ENCODE measurements at places on chromosomes 2 and 18.
A peak's percentile ranks its signal among the peaks of the same experiment; 100 is the strongest.

GRCh38 chr2:236577481-236578410, 8.1 kb downstream of the ACKR3 start:
- no peak overlapping the region for H3K27ac ChIP-seq
- no peak overlapping the region for H3K4me3 ChIP-seq
- H3K36me3 ChIP-seq: peaks cover 14% of the 10 kb centered on the region
- no peaks in the 10 kb centered on the region for H3K27me3 ChIP-seq

DNA sequence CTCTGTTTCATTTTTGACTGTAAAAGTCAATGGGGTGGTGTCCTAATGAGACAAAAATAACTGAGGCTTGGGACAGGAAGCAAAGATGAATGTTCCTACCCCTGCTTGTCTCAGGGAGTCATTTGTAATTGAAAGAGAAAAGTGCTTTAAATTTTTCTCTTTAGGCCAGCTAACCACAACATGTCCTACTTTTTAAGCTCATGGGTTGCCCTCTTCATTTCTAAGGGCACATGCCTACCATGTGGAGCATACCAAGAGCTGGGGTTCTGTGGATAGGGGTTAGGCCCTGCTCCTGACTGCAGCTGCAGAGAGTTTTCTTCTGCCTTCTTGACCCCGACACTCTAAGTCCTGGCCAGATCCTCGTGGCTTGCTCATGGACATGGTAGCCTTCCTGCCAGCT, 96.8 kb upstream of the ARL4C start:
- H3K36me3 ChIP-seq: no peaks in the 10 kb centered on the region
- no peaks in the 10 kb centered on the region for H3K4me1 ChIP-seq
- peaks cover 7% of the 10 kb centered on the region for H3K27me3 ChIP-seq
- DNase-seq: no peak
- H3K27ac ChIP-seq: no peak overlapping the region
- no peak overlapping the region for H3K4me3 ChIP-seq

GRCh38 chr2:190759749-190760213, 110.9 kb downstream of the NAB1 start:
- DNase-seq: no peak
- no peak overlapping the region for H3K27ac ChIP-seq
- no peaks in the 10 kb centered on the region for H3K4me1 ChIP-seq
- peak overlapping the region; percentile 3 for H3K4me3 ChIP-seq
- no peaks in the 10 kb centered on the region for H3K27me3 ChIP-seq
- H3K36me3 ChIP-seq: no peaks in the 10 kb centered on the region

GRCh38 chr18:79502782-79503181, 107.1 kb downstream of the NFATC1 start:
- H3K27ac ChIP-seq: no peak overlapping the region
- H3K4me1 ChIP-seq: peaks cover 32% of the 10 kb centered on the region
- peaks cover 18% of the 10 kb centered on the region for H3K36me3 ChIP-seq
- no peak overlapping the region for H3K4me3 ChIP-seq
- no peak for DNase-seq

GRCh38 chr2:98720286-98720685, 10.6 kb downstream of the MGAT4A start:
- no peak for DNase-seq
- no peak overlapping the region for H3K4me3 ChIP-seq
- peaks cover 84% of the 10 kb centered on the region for H3K36me3 ChIP-seq
- H3K27me3 ChIP-seq: no peaks in the 10 kb centered on the region
- peaks cover 75% of the 10 kb centered on the region for H3K4me1 ChIP-seq
- H3K27ac ChIP-seq: no peak overlapping the region

DNA sequence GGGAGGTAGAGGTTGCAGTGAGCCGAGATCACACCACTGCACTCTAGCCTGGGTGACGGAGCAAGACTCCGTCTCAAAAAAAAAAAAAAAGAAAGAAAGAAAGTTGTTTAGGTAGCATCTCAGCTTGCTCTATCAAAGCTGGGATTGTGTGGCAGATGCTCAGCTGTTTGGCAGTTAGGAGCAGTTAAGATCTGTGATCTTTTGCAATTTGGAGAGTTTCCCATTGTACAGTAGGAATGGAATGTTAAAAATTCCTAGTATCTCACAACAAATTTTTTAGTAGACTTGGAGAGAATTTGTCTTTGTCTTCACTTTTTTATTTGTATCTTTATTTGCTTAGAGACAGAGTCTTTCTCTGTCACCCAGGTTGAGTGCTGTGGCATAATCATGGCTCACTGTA, 122.9 kb upstream of the UNC80 start:
- no peak overlapping the region for H3K27ac ChIP-seq
- no peaks in the 10 kb centered on the region for H3K27me3 ChIP-seq
- H3K4me3 ChIP-seq: no peak overlapping the region
- H3K36me3 ChIP-seq: no peaks in the 10 kb centered on the region
- H3K4me1 ChIP-seq: no peaks in the 10 kb centered on the region
- no peak for DNase-seq

- no peak overlapping the region for H3K4me3 ChIP-seq
- no peaks in the 10 kb centered on the region for H3K36me3 ChIP-seq
- no peak overlapping the region for H3K27ac ChIP-seq
- H3K4me1 ChIP-seq: no peaks in the 10 kb centered on the region
- H3K27me3 ChIP-seq: no peaks in the 10 kb centered on the region
Observed at GRCh38 chr18:75635096-75635495, 207.6 kb upstream of the SMIM21 start.

DNA sequence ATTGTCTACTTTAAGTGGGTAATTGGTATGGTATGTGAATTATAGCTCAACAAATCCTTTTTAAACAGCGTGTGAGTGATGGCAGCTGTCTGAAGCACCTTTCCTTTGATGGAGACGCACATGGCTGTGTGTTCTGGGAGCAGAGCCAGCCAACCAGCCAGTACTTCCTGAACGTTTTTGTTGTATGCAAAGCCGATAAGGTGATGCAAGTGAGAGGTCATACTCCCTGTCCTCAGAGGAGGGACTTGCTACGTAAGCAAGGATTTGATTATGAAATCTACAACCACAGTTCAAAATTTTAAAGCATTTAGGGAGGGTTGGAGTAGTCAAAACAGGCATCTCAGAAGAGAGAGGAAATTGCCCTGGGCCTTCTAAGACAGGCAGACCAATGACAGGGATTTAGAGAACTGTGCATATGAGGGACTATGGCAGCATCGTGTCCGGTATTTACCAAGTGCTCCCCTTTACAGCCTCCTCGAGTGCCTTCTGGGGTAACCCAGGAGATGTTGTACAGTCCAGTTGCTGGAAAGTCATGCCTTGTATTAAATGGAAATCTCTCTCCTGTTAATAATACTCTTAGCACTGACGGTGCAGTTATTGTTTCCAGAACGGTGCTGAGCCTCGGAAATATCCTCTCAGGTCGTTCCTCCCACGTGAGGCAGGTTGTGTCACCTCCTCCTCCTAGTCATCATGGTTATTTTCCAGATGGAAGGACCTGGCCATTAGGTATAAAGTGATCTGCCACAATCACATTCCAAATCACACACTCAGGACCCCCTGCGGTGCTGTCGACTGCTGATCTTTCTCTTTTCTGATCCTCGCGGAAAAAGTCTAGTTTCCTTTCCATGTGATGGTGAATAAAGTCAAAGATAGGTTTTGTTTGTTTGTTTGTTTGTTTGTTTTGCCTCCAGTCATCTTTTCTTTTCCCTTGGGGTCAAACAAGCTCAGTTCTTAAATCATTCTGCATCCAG, 28.4 kb downstream of the ARHGEF4 start:
- H3K4me1 ChIP-seq: no peaks in the 10 kb centered on the region
- no peaks in the 10 kb centered on the region for H3K27me3 ChIP-seq
- no peaks in the 10 kb centered on the region for H3K36me3 ChIP-seq
- H3K4me3 ChIP-seq: no peak overlapping the region

DNA sequence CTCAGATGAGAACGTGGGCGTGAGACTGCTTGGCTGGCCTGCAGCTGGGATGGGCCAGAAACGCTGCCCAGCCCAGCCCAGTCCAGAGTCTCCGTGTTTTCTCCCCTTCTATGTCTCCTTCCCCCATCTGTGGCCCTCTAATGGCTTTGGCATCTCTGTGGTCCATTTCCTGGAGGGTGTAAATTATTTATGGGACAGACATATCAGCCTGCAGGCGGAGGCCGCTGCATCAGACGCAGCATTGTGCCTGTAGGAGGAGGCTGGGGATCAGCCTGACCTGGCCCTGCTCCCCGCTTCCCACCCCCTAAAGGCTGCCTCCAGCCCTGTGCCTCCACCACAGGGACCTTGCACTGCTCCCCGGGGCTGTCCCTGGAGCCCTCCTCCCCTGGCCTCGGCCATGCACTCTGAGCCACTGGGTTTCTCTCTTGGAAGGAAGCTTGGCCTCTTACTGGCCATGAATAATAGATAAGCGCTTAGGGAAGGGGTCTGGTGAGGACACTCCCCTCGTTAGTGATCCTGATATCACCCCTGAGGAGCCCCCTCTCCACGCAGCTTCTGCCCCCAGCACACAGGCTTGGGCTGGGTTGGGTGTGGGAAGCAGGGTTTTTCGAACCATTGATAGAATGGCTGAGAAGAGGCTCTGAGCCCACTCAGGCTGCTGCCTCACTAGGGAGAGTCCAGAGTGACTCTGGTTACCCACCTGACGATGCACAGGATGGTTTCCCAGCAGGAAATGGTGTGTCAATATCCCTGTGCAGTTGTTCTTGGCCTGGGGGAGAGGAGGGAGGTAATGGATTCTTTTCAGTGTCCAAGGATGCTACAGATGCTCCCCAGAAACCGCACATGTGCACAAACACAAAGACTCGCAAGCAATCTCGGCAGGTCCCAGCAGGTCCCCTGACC, 185.5 kb downstream of the MYCN start:
- H3K4me1 ChIP-seq: no peaks in the 10 kb centered on the region
- no peak for DNase-seq
- H3K4me3 ChIP-seq: no peak overlapping the region
- H3K27me3 ChIP-seq: no peaks in the 10 kb centered on the region
- no peaks in the 10 kb centered on the region for H3K36me3 ChIP-seq

DNA sequence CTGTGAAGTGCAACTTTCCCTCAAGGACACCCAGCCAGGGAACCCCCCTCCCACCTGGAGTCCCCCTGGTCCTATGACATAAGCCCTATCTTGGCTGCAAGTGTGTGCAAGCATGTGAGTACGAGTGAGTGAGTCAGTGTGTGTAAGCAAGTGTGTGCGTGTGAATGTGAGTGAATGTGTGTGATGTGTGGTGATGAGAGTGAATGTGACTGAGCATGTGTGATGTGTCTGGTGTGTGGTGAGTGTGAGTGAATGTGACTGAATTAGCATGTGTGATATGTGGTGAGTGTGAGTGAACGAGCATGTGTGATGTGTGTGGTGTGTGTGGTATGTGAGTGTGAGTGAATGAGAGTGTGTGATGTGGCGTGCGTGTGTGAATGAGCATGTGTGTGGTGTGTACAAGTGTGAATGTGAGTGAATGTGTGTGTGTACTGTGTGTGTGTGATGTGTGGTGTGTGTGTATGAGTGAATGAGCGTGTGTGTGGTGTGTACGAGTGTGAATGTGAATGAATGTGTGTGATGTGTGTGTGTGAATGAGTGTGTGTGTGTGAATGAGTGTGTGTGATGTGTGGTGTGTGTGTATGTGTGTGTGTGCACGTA, 68.8 kb upstream of the SMAD7 start:
- no peak for DNase-seq
- no peak overlapping the region for H3K27ac ChIP-seq
- H3K4me1 ChIP-seq: peaks cover 9% of the 10 kb centered on the region
- H3K4me3 ChIP-seq: no peak overlapping the region
- H3K36me3 ChIP-seq: no peaks in the 10 kb centered on the region
- H3K27me3 ChIP-seq: no peaks in the 10 kb centered on the region

DNA sequence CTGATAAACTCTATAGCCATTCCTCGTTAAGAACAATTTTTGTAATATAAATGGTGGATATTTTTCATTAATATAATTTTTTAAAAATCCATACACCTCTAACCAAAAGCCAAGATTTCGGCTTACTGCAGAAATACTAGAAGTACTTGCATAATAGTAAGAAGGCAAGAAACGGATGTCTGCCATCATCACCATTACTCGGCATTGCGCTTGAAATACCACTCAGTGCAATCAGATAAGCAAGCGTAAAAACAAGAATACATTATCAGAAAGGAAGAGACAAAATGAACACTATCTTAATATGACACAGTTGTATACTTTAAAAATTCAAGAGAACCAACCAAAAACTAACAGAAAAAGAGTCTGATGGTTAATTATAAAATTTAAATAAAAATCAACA, 15.2 kb upstream of the BOLA3 start:
- DNase-seq: no peak
- no peak overlapping the region for H3K4me3 ChIP-seq
- H3K36me3 ChIP-seq: peaks cover 59% of the 10 kb centered on the region
- H3K27ac ChIP-seq: no peak overlapping the region
- peaks cover 2% of the 10 kb centered on the region for H3K4me1 ChIP-seq

DNA sequence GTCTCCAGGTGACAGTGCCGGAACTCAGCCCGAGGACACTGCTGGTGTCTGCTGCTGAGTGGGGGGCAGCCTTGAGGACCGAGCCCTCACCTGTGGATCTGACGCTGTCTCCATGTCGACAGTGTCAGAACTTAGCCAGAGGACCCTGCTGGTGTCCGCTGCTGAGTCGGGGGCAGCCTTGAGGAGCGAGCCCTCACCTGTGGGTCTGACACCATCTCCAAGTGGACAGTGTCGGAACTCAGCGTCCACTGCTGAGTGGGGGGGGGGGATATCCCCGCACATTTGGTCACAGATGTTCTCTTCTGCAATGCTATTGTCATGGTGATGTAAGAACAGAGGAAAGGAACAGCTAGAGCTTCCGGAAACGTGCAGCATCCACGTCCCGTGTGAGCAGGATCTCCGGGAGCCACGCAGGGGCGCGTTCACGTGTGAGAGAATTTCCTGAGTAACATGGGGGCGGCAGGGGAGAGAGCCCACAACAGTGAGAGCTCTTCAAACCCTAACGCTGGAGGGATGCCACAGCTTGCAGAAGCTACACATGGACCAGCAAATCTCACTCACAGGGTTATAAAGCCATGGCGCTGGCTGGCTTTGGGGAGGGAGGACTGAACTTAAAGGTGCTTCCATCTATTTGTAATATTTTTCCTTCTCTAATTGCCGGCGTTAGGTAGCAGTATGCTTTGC, 250.7 kb upstream of the SALL3 start:
- H3K27ac ChIP-seq: no peak overlapping the region
- no peaks in the 10 kb centered on the region for H3K27me3 ChIP-seq
- H3K4me3 ChIP-seq: no peak overlapping the region
- no peaks in the 10 kb centered on the region for H3K36me3 ChIP-seq

- DNase-seq: no peak
- no peaks in the 10 kb centered on the region for H3K36me3 ChIP-seq
- peaks cover 21% of the 10 kb centered on the region for H3K4me1 ChIP-seq
- no peaks in the 10 kb centered on the region for H3K27me3 ChIP-seq
- no peak overlapping the region for H3K4me3 ChIP-seq
Observed at GRCh38 chr2:99861376-99861760, 281.0 kb downstream of the AFF3 start.

GRCh38 chr2:239027391-239028252, 179.7 kb downstream of the TWIST2 start:
- no peak overlapping the region for H3K4me3 ChIP-seq
- no peak for DNase-seq
- H3K27me3 ChIP-seq: peaks cover 14% of the 10 kb centered on the region
- no peaks in the 10 kb centered on the region for H3K4me1 ChIP-seq
- no peaks in the 10 kb centered on the region for H3K36me3 ChIP-seq
- no peak overlapping the region for H3K27ac ChIP-seq

GRCh38 chr2:126975671-126976655, 77.3 kb downstream of the TEX51 start:
- no peak for DNase-seq
- H3K27ac ChIP-seq: no peak overlapping the region
- H3K36me3 ChIP-seq: no peaks in the 10 kb centered on the region
- H3K4me1 ChIP-seq: no peaks in the 10 kb centered on the region
